ENCODE measurements at places on chromosomes 12 and 14.
A peak's percentile ranks its signal among the peaks of the same experiment; 100 is the strongest.

- DNase-seq: no peak
These were observed 19.3 kb upstream of the CDKN3 start for GRCh38 chr14:54377501-54377900.

DNA sequence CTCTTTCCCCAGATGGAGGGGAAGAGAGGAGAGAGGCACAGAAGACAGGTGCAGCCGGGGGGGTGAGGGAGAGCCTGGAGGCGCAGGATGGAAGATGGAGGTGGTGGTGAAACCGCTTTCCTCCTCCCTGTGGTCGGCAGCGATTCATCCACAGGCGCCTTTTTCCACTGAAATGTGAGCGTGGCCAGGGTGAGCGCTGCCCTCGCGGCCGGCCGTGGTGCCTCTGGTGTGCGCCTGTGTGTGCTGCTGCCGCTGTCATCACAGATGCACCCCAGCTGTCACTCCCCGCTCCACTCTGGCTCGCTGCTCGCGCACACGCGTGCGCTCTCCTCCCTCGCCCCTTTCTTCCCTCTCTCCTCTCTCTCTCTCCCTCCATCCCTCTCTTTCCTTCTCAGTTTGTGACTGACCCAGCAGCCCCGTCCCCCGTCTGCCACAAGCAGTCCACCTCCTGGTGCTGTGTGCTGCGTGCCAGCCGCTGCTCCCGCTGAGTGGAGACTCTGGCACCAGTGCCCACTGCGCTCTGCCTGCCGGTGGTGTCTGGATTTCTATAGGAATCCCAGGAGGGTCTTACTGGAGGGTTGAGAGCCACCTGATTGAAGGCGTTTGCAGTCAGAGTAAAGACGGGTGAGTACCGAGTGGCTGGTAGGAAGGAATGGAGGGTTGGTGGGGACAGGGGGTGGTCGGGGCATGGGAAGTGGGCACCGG lies at the start of gene LRTM2:
TSS of gene LRTM2 (plus strand) at position 375 of the 705 bp plus-strand sequence. CDS start 7,584 bp downstream, outside the sequence.
- DNase-seq: no peak

- DNase-seq: no peak
These were observed 25.3 kb downstream of the MUCL1 start for GRCh38 chr12:54879579-54879978.

- DNase-seq: no peak
These were observed 76.9 kb downstream of the RPS6KA5 start for GRCh38 chr14:90983560-90983959.

DNA sequence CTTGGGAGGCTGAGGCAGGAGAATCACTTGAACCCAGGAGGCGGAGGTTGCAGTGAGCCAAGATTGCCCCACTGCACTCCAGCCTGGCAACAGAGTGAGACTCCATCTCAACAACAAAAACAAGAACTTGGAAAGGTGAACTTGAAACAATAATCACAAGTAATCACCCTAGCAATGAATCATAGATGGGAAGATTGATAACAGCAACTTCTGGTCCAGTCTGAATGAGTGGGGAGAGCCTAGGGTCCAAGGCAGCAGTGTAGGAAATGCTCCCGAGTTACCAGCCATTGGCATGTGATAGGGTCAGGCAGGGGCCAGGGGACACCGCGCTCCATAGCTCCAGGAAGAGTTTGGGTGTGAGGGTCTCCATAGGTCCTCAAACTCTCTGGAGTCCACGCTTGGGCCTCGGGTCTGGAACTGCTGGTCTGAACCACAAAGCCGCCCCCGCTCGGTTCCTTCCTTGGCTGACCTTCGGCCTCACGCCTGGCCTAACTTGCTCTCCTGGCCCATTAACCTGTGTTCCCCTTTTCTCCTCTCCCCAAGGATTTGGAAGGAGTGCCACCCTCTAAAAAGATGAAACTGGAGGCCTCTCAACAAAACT lies 19.9 kb upstream of the MLXIP start:
- DNase-seq: no peak

DNA sequence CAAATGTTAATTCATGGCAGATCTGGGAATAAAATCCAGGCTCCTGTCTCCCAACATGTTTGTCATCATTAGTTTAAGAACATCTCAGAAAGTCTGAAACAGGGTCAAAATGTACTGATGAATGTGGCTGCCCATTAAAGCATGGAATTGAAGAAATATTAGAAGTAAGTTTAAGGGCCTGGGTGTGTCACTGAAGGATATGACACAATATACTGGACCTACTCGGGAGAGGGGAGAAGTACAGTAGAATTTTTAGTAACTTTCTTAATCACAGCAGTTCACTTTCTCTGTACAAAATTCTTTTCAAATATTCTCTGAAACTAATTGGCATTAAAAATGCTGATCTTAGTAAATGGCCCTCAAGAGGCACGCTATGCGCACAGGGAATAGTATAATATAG lies 185.5 kb downstream of the ETV6 start:
- DNase-seq: no peak

DNA sequence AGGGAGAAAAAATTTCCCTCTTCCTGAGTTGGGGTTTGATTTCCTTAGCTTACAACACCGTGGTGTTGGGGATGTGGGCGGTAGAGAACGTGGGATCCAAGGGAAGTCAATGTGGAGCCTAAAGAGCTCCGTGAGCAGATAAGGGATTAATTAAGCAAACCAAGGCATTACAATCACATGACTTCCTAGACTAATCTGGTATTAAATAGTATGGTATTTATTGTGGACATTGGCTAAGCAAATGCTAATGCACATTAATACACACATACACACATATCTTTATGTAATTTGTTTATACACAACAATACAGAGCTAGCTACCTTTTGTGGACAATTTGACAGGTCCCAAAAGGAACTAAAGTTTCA lies 791 bp upstream of the RNF41 start:
- DNase-seq: no peak

DNA sequence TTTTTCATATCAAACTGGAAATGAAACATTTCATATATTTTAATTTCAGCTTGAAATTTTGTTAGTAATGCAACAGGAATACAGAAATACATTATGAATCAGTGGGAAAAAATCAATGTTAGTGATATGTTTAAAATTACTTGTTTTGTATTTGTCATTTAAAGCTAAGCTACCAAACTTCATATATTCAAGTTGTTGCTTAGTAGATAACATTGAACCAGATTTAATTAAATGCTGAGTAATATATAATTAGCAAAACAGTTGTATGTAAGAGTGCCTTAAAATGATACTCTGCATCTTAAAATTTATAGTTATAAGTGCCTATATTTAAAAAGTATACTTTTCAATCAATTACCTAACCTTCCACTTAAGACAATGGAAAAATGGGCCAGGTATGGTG lies 5.0 kb downstream of the CHURC1 start:
- DNase-seq: no peak

DNA sequence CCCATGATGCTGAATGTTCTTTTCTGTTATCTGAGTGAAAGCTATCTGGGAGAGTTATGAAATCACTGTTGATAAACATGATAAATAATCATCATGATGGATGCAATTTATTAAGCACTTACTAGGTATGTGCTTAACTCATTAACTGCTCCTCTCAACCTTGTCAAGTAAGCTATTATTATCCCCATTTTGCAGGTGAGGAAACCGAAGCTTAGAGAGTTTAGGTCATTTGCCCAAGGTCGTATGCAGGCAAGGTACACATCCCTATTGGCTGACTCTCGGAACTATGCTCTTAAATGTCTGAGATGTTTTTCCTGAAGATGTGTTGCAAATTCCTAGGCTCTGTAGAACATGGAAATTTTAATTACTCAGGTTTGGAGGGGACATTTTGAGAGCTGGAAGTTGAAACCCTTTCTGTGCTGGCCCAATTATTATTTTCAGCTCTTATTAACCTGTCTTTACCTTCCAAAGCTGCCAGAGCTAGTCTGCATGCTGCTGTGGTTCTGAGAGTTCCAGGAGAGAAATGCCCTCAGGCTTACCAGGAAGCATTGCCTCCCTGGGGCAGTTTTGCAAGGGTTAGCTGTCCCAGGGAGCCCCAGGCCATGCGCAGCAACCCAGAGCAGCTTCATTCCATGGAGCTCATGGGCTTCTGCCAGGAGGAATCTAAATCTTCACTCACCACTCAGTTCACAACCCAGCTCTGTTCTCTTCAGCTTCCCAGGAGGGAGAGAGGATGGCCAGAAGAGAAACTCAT lies 55.6 kb upstream of the OAS1 start:
- DNase-seq: no peak

- DNase-seq: no peak
These were observed 1.8 kb upstream of the FIGNL2 start for GRCh38 chr12:51850081-51850964.

DNA sequence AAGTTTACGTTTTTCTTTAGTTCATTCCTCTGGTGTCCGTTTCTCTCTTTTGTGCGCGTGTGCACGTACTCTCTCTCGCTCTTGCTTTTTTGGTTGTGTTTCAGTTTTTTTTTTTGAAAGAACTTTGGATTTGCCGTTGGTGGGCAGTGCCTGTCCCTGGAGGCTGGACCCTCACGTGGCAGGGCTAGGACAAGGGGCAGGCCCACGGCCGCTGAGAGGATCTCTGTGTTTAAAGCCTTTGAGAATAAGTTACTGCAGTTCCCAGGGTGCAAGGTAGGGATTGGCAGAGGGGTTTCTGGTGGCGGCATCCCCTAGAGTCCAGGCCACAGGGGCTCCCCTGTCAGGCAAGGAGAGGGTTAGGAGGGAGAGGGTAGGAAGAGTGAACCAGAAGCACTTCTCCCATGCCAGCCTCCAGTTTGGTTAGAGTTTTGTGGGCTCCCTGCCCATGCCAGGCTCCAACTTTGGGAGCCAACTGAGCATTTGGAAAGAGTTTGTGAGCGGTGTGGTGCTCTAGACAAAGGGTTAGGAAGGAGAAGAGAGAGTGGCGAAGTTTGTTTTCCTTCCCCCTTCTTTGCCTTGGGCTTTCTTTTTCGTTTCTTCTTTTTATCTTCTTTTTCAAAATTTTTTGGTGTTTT lies 30.5 kb downstream of the ZFHX2 start:
- DNase-seq: no peak

DNA sequence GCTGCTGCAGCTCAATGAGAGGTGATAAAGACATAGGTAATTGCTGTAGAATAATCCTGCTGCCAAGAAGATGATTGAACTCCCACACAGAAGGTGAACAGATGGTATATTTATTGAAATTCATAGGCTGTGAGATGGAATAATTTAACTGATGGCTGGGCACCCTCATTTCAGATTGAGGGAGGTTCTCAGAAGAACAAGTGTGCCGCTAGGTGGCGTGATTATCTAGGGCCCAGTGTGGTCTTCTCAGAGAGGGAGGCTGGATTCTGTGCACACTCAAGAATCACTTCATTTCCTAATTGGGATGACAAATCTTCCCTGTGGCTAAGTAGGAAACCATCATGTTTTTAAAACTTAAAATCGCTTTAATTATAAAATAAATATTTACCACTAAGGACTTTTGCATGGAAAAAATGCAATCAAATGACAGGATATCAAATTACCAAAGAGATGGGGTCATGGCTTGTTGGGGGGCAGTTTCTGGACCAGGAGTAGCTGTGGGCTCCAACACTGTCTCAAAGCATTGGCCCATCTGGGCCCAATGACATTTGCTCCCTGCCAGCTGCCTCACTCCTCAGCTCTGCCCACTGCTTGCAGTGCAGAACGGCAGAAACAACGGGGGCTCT lies 132.3 kb downstream of the SNAPC1 start:
- peak; percentile 78 for DNase-seq

DNA sequence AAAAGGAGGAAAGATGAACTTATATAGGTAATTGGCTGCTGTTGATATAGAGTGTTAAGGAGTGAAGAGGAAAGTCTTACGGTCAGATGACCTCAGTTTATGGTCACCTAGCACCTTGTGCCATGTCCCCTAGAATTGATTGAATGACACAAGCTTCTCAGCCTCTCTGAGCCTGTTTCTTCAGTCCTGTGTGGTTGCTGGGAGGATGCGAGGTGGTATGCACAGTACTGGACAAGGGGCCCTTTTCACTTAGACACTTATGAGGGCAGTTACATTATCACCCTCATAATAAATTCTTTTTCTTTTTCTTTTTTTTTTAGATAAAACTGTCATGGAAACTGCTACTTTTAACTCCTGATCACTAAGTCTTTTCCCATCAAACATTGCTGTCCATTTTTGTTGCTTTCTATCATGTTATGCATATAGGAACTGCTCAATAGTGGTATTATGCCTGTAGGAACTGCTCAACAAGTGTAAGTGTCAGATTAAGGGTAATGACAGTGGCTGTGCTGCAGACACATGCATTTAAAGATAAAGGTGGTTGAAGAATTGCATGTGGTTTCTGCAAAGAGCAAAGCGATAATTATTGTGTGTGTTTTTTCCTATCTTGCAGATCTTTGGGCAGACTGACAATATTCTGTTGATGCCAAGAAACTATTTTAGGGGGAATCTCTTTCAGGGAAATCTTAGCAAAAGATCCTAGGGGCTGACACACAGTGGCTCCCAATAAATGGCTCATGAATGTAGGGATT lies 11.6 kb downstream of the ANO6 start:
- DNase-seq: no peak

DNA sequence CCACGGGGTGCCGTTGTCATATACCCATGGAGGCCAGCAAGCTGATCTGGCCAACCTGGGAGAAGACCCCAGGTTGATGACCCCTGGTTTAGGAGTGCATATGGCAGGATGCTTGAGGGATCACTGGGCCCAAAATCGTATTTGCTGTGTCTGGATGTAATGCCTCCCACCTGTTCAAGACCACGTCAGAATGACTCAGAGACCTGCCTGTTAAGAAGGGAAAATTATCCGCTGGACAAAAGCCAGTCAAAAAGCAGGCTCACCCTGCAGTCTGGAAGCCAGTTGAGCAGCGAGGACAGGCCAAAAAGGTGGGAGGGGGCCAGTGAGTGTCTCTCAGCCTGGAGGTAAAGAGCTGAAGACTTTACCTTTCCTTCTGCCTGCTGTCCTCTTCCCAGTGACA lies 449.2 kb downstream of the DPF3 start:
- DNase-seq: no peak

DNA sequence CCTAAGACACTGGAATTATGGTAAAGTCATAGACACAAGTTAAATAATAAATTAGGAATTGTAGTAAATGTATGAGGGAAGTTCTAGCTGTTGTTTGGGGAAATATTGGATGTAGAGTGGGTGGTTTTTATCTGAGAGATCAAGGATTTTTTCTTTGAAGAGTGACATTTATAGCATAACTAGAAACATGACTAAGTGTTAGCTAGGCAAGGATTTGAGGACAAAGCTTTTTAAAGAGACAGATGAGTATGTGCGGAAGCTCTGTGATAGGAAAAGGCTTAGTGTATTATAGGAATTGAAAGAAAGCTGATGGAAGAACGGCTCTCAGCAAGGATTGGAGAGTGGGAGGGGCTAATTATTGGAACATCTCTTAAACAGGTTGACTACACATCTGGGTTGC lies 24.5 kb downstream of the PDZRN4 start:
- no peak for DNase-seq

- no peak for DNase-seq
These were observed 2.9 kb downstream of the MYL2 start for GRCh38 chr12:110917467-110917866.

DNA sequence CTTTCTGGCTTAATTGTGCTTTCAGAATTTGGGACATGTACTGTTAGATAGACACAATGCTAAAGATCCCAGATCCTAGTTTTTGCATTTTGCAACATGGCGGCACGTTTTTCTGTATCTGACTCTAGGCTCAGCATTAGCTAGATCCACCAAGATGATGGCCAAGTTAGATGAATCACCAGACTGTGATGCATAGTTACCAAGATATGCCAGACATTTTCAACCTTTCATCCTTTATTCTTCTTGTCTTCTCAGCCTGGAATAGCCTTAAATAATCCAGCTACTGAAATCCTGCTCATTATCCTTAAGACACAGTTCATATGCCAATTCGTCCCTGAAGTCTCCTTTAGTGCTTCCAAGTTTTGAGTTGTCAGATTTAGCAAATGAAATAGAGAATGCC lies 144.9 kb upstream of the CRY1 start:
- DNase-seq: no peak

GRCh38 chr12:68036642-68037041 lies 47.4 kb downstream of the IFNG-AS1 start:
- DNase-seq: no peak

- DNase-seq: no peak
These were observed 218.9 kb upstream of the CDKN3 start for GRCh38 chr14:54177641-54178621.

All from stimulated activated CD4-positive, alpha-beta T cell treated with anti-CD3 and anti-CD28 coated beads, Interleukin-15, amount 100 ng/mL, for 24 hours (primary cell).